ENCODE measurements at places on chromosomes 12 and 14.
A peak's percentile ranks its signal among the peaks of the same experiment; 100 is the strongest.

DNA sequence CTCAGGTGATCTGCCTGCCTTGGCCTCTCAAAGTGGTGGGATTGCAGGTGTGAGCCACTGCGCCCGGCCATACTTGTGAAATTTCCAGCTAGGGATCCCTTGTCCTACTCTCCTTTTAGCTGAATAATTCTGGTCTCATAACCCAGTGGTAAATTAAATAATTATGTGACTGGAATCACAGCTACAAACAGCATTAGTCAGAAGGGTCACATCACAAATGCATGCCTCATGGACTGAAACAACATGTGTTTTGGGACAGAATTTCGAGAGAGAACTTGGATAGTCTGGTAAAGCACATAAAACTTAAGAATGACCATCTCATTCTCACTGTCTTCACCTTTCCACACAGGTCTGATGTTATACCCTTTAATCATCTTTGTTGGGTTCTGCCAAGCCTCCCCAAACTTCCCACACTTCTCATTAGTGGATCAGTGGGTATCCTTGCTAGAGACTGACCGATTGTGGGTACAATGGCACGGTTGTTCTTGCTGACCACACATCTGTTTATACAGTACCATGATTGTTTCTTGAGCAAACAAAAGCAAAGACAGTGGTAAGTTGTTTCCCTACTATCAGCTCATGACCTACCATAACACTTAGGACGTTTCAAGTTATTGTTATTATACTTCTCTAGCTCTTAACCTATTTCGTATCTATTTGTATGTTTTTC is 5.1 kb downstream of the GPRC5D start:
- DNase-seq = peak; percentile 55

GRCh38 chr14:56063131-56063530 is 55.1 kb upstream of the PELI2 start:
- DNase-seq = no peak

DNA sequence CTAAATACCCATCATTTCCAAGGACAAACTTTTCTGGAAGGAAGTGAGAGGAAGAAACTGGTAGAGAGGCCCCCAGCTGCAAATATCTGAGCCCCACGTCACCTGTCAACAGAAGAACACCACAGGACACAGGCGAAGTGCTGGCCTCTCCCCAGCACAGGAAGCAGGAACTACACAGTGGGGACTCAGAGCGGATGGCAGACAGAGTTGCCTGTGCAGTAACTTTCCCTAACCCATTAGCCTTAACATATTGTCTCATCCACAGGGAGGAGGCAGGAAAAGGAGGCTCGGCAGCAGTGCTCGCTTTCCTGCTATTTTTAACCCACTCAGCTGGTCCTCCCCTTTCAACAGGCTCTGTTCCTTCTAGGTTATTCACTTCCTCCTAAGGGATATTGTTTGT is 111.5 kb upstream of the TMPO start:
- no peak for DNase-seq

- DNase-seq = no peak
Measured at GRCh38 chr14:94058674-94059138, 22.3 kb downstream of the DDX24 start.

DNA sequence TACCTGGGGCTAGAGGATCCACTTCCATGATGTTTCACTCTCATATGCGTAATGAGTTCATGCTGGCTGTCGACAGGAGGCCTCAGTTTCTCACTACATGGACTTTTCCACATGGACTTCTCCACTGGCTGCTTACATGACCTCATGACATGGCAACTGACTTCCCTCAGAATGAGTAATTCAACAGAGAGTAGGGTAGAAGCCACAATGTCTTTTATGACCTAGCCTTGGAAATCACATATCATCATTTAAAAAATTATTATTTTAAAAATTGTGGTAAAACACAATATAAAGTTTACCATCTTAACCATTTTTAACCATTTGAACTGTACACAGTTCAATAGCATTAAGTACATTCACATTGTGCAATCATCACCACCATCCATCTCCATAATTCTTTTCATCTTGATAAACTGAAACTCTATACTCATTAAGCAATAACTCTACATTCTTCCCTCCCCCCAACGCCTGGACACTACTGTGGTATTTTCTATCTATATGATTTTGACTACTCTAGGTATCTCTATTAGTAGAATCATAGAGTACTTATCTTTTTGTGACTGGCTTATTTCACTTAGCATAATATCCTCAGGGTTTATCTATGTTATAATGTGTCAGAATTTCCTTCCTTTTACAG is 144.5 kb downstream of the TGFB3 start:
- no peak for DNase-seq

DNA sequence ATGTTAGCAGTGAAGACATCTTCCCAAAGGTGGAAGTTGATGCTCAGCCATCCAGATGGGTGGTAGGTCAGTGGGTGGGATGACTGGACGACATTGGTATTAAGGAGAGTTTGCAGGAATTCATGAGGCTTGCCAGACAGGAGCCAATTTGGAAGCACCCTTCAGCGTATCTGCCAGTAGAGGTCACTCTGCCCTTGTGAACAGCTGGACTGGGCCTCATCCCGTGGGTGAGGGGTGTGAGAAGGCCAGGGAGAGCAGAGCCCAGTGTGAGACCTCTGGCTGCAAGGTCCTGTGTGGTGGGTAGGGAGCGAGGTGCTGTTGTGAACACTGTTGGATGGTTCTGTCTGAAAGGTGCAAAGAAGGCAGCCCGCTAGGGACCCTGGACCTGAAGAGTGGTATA is 37.7 kb downstream of the SLC5A8 start:
- no peak for DNase-seq

DNA sequence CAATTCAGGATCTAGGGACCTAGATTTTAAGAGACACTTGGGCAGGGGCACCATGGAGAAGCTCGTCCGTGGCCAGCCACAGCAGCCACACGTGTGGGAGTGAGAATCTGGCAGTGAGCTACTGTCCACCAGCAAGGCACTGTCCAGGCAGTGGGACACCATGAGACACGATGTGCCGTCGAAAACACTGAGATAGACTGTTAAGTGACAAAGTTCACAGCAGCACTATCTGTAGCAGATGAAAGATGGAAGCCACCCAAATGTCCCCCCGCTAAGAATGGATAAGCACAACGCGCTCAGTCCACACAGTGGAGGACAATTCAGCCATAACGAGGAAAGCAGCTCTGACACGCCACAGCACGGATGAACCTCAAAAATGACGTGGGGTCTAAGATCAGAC is 19.7 kb downstream of the RILPL1 start:
- no peak for DNase-seq

DNA sequence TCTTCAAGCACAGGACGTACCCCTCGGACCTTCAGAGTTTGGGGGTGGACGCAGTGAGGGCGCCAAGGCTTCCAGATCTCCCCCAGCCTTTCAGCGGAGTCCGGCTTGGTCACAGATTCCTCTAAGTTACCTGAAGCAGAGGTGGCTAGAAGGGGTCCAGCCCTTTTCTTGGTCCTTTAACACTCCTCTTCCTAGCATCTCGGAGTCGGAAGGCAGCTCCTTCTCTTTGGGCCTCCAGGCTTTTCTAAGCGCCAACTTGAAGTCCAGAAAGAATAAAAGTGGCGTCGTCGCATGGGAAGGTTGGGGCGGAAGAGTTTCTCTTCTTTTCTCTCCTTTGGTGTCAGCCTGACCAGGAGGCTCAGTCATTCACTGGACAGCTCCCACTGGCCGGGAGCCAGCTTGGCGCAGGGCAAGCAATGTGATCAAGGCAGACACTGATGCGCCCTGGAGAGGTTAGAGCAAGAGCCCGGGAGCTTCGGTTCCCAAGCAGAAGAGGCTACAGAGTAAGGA is 9.6 kb downstream of the OR6S1 start:
- DNase-seq = peak; percentile 52

GRCh38 chr12:132084621-132085290 is 59.4 kb downstream of the DDX51 start:
- peak; percentile 26 for DNase-seq

- no peak for DNase-seq
Measured at GRCh38 chr12:49345825-49346658, 646 bp upstream of the DNAJC22 start.

GRCh38 chr12:92164712-92165111 is 19.1 kb upstream of the BTG1 start:
- no peak for DNase-seq

- no peak for DNase-seq
Measured at GRCh38 chr14:99073431-99073830, 198.6 kb downstream of the BCL11B start.

- DNase-seq = no peak
Measured at GRCh38 chr12:88339966-88340365, 197.9 kb downstream of the TMTC3 start.

GRCh38 chr14:99647411-99647810 is 2.5 kb downstream of the HHIPL1 start:
- DNase-seq = no peak

GRCh38 chr14:76775695-76776427 is 14.6 kb downstream of the VASH1 start:
- DNase-seq = no peak

GRCh38 chr12:63949902-63950301 is 105.4 kb downstream of the SRGAP1 start:
- DNase-seq = no peak

DNA sequence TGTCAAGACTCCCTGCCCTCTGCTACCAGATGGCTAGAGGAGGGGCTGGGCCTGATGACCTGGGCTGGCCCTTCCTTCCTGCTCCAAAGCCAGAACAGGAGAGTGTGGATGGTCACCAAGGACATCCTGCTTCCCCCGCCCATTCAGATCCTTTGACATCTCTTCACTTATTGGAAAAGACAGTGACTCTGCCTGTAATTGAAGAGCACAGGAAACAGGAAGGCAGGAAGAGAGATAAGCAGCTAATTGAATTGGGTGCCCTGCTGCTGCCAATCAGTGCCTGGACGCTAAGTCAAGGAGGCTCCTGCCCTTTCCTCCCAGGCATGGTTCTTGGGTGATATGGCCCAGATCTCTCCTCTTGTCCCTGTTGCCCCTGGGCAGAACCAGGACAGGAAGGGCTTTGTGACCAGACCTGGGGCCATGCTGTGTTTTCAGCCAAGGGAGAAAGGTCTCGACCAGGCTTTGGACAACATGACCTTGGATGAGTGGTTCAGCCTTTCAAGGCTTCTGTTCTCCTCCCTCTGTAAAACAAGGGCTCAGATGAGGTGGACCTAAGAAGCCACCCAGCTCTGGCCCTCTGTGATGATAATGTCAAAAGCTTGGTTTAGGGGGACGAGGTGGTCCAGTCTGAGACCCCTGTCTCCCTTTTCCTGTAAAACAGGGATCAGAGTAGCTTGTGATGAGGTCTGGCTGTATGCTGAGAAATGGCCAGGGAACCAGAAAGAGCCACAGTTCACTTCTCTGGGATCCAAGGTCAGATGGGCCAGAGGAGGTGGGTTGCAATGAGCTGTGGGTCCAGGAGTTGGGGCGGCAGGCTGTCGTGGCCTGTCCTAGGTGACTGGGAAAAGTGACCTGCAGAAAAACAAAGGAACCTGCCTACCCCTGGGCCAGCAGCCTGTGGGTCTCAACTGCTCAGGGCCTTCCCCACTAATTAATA is 38.8 kb downstream of the FAM222A start:
- no peak for DNase-seq

DNA sequence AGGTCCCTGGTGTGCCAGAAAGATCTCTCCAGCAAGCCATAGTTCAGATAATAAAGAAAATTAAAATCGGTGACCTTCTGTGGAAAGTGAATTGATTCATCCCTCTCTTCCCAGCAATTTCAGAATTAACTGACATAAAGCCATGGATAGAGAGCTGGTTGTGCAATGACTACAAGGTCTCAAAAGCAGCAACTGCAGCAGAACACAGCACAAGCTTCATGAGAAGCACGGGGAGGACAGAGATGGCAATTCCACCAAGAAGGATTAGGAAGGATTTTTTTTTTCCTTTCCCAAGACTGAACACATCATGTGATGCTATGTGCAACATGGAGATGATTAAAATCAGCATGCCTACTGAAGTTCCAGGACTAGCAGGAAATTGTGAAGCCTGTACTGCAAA is 154.9 kb upstream of the PLEKHG7 start:
- DNase-seq = no peak

- DNase-seq = no peak
Measured at GRCh38 chr12:19209661-19210060, 80.1 kb downstream of the PLEKHA5 start.

- DNase-seq = no peak
Measured at GRCh38 chr12:113347892-113348291, 10.5 kb upstream of the PLBD2 start.

DNA sequence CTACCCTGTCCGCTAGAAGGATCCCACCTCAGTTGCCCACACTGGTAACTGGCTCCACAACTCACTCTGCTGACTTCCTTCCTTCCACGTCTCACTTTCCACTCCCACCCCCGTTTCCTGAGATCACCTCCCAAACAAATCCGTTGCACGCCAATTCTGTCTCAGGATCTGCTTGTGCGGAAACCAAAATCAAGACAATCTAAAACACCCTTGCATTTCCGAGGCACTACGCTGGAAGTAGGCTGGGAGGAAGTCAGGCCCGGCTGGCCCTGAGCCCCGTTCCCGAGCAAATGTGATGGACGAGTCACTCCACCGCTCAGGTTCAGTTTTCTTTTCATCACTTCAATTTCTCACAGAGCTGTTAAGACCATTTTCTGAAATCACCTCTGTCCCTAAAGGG is 23.1 kb downstream of the ABCB9 start:
- DNase-seq = no peak

DNA sequence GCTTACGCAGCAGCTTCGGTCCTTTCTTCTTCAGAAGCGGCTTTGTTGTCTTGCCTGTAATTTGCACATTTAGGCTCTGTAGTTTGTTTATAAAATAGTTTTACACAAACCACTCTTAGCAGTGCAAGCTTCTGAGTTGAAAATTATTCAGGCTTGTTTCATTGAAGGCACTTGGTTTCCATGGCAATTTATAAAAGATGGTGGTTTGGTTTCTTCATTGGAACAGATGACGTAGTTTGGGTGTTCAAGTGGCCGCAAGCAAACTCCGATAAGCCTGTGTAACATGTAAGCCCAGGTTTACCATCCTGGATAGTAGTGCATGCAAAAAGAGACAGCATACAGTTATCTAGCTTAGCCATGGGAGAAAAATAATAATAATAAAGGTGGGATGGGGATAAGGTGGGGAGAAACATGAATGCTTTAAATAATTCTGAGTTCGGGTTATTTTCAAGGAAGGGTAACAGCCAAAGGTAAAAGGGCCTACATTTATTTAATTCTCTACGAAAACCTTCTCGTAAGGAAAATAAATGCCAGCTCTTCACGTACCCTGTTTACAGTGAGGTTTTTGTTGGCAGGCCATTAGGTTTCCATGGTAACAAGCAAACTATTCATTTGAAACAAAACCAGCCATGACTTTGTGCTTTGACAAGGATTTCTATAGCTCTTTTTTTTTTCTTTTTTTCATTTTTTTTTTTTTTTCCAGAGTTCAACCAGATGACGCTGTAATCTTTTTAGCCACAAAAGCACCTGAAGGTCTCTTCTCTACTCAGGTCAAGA is 189.6 kb upstream of the RPL10L start:
- DNase-seq = no peak

Data from stromal cell of bone marrow (primary cell).